ENCODE measurements at places on chromosomes 16 and 17.

GRCh38 chr17:29124135-29124924 lies 55.9 kb downstream of the MYO18A start:
- DNase-seq: no peak

DNA sequence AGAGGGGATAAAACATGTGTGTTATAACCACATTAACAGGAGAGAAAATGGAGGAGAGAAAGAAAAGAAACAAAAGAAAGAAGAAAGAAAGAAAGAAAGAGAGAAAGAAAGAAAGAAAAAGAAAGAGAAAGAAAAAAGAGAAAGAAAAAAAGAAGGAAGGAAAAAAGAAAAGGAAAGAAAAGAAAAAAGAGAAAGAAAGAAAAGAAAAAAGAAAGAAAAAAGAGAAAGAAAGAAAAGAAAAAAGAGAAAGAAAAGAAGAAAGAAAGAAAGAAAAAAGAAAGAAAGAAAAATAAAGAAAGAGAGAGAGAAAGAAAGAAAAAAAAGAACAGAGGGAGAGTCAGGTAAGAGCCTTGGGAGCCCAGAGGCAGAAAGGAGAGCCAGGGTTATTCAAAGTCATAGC lies 446.6 kb upstream of the ASIC2 start:
- no peak for DNase-seq

DNA sequence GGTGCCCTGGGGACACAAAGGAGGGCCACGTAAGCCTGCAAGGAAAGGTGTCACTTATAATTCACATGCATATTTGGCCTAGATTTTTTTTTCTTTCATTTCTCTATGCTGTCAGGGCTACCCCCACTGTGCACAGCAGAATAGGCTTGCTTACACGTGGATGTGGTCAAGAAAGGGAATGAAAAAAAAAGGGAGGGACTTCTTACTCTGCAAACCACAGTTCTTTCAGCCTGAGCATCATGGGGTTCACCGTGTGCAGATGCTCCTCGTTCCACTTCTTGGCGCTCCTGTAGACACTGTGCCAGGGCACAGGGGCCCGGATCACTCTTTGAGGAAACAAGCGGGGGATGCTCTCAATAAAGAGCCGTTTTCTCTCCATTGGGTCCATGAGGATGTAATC lies 16.6 kb downstream of the DNAH3 start:
- DNase-seq: no peak

GRCh38 chr17:73987845-73988509 lies 215.5 kb upstream of the RPL38 start:
- DNase-seq: no peak

DNA sequence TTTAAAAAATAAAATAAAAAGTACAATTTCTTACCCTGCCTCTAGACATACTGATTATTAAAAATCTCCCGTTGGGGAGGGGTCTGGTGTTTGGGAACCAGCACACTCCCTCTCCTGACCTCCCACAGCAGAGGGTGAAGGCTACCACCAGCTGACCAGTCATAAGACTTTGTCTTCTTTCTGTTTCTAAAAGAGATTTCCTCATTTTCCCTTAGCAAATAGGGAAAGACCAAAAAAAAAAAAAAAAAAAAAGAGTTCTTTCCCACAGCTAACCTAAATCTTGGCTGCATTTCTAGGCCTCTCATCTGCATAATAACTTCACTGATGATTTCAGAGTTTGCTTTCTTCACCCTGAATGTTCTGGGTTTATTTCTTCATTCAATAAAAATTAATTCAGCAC lies 30.3 kb downstream of the CDK5RAP3 start:
- DNase-seq: no peak

GRCh38 chr17:65334406-65334805 lies 197.2 kb downstream of the RGS9 start:
- DNase-seq: no peak

DNA sequence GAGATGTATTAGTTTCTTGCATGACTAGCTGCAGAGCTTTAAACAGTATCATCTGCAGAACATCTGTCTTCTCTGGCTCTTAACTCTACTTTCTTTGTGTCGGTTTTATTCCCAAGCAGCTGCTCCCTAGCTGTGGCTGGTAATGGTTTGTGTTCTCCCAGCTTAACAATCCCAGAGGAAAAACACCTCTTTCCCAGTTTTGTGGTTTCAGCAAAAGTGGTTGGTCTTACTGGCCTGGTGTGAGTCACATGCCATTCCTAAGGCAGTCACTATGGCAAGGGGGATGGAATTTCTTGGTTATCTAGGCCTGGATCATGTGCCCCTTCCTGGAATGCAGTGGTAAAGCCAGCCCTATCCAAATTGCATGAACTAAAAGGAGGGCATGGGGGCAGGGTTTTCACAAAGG lies 27.5 kb downstream of the OMG start:
- no peak for DNase-seq

DNA sequence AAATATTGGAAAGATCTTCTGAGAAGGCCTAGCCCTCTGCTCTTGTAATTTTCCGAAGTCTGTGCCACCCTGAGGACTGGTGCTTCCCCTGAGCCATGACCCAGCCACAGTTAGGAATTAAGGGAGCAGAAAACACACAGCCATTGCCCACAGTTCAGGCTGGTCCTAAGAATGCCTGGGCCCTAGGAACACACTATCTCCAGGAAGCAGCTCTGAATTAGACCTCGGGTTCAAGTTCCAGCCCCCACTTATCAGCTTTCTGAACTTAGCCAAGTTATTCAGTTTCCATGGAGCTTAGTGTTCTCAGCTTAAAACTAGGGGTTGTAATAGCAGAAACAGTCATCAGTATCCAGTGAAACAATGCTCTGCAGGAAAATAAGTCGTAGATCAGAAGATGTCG lies 56.0 kb downstream of the CDH13 start:
- no peak for DNase-seq

GRCh38 chr16:31273187-31273586 lies 13.4 kb downstream of the ITGAM start:
- no peak for DNase-seq

DNA sequence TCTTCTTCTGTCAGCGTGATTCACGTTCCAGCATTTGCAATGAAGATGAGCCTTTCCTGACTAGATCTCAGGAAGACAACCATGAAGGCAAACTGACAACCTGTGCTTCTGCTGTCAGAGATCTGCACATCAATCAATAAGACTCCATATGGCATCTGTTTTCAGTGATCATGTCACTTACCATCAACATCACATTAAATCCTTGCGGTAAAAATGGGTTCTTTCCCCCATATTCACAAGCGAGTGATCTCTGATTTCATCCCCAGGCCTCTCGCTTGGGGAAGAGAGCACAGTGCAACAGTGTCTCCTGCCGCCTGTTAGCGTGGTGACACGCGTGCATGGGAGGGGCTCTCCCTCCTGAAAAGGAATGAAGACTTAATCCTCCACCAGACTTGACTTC lies 11.1 kb downstream of the NACA2 start:
- no peak for DNase-seq

DNA sequence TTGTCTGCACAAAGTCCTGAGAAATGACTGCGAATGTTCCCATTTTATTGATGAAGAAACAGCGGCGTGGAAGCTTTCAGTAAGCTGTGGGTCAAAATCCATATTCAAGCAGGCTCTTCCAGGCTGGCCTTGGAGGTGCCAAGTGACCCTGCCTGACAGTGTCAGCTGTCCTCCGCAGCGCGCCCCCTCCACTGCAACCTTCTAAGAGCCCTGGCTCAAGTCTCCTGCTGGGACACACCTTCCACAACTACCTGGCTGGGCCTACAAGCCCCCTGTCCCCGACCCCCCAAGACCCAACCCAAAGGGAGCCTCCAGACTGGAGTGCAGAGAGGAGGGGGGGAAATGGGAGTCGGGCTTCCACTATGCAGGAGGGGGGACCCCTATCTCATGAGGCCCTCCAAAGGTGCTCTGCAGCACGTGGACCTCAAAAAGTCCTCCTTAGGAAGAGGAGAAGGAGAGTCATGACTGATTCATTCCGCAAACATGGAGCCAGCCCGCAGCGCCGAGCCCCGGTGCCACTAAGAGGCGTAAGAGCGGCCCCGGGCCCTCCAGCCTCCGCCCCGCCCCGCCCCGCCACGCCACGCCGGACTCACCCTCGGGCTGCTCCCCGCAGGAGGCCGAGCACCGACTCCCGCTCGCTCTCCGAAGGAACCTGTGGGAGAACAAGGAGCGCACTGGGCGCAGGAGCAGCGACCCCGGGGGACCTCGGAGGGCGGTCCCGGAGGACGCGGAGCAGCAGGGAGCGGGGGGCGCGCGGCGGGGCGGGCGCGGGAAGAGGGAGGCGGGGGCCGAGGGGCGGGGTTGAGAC lies 574 bp downstream of the MPP3 start:
- DNase-seq: no peak

- no peak for DNase-seq
These were observed 4.9 kb downstream of the TMED6 start for GRCh38 chr16:69346683-69347082.

GRCh38 chr17:38459567-38459966 lies 31.3 kb downstream of the ARHGAP23 start:
- DNase-seq: no peak

DNA sequence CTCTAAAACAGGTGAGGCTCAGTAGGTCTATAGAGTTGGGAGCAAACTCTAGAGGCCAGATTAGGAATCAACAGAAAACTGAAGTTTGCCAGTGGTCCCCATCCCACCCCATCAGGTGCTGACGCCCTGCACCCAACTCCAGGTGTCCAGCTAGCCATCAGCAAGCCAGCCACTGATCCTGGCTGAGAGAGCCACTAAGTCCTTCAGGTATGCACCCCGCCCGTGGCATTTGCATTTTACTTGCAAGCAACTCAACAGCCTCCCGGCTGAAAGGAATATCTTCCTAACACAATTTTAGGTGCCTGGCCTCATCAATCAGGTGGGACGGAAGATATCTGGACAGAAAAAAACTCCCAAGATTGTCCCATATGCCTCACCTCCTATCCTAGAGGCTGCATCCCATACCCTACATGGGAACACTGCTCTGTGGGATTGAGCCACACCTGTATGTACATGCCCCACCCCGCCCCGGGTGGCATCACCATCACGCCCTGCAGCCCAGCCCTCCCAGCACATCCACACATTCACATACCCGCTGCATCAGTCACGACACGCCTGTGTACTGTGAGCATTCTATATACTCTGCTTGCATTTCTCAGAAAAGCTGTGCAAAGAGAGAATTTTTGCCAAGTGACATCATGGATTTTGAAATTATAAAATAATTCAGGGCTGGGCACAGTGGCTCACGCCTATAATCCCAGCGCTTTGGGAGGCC lies 8.3 kb downstream of the OTOP3 start:
- no peak for DNase-seq

GRCh38 chr17:14118951-14119350 lies 49.6 kb downstream of the COX10 start:
- DNase-seq: no peak

- DNase-seq: no peak
These were observed 129.8 kb downstream of the OR1D5 start for GRCh38 chr17:2933606-2934005.

GRCh38 chr16:3074860-3075522 lies 9.6 kb downstream of the IL32 start:
- DNase-seq: peak; percentile 71

- peak; percentile 67 for DNase-seq
These were observed 33.7 kb upstream of the RPH3AL start for GRCh38 chr17:386141-386876.

DNA sequence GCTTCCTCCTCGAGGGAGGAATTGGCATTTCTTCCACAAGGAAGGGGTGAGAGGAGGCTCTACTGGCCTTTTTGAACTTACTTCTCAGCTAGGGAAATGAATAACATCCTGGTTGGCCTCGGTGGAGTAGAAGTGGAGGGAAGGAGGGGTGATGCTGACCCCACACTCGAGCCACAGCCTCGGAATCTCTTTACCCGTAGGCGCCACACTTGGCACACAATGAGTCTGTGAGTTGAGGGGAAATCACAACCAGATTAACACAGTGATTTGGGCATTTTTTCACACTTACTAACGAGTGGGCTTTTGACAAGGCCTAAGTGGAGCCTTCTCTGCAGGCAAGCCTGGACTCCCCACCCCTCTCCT lies 47.3 kb upstream of the TBX2 start:
- DNase-seq: no peak

GRCh38 chr16:89507214-89507833 lies 879 bp upstream of the SPG7 start:
- DNase-seq: no peak

DNA sequence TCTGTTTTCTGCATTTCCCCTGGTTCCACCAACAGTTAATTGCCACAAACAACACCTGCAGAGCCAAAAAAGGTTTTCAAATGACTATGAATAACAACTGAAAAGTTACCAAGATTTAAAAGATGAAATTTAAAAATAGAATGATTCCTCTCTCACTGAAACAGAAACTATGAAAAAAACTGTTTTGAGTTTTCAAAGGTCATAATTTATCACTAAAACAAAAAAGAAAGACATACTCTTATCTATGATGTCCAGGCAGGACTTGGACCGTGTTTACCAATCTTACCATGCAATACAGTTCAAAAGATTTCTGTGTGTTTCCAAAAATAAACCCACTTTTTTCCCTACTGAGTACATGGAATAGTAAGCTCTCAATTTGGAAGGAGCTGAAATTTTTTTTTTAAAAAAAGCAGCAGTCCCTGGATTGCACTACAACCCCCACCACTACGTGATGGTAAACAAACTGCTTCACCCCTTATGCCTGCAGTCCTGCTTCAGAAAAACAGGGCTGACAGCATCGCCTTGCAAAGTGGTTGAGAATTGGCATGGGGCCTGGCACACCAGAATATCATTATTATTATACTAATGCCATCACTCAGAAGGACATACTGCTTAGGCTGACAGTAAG lies 8.5 kb downstream of the TXNDC11 start:
- DNase-seq: no peak

DNA sequence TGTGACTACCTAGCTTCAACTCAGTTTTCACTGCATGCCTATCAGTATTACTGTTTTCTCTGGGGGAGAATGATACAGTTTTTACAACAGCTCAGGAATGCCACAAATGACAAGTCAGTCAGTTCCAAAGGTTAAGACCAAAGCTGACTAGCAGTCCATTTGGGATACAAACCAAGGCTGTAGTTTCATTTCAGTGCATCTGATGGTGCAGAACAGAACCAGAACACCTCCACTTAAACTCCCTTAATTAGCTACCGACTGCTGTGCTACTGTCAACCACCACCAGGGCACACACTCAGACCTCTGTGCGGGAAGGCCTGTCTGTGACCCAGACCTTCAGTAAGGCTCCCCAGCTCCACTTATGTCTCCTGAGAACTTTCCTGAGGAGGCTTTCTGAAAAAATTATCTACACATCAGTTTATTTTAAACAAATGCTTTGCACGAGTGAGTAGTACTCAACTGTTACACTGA lies 20.4 kb downstream of the NFE2L1 start:
- DNase-seq: no peak

DNA sequence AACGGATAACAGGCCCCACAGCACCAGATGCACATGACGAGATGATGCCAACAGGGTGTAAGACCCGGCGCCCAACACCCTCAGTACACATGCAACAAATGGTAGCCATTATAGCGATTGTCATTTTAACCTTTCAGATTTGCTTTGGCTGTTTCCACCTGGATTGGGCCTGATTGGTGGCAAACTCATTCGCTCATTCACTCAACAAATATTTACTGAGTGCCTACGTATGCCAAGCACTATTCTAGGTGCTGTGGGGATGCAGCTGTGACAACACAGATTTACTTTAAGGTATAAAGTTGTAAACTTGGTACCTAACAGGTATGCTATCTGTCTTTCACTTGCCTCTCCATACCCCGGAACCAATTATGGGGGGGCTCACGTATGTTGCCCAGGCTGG lies 66.8 kb downstream of the SRCIN1 start:
- no peak for DNase-seq

- DNase-seq: no peak
These were observed 44.5 kb downstream of the VMP1 start for GRCh38 chr17:59751955-59752413.

All from stimulated activated CD8-positive, alpha-beta memory T cell treated with anti-CD3 and anti-CD28 coated beads, Interleukin-2, amount 100 ng/mL, for 48 hours (primary cell).